ENCODE measurements at places on chromosomes 7 and 10.
A peak's percentile ranks its signal among the peaks of the same experiment; 100 is the strongest.

DNA sequence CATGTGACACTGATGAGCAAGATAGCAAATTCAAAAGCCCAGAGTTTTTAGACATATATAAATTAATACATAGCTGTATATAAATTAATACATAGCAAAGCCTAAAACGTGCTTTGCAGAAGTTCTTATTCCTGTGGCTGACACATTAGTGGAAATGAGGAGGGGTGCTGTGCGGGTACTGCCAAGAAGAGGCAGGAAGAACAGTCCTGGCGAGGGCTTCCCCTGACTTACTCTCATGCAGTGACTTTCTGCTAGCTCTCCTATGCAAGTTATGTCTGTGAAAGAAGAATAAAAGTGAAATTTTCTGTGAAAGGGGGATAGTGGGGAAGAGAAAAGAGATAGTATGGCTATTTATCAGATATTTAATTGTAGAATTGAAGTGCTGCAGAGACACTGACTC, 27.6 kb downstream of the TWIST1 start:
- no peak for DNase-seq

GRCh38 chr7:116305485-116306408, 95.4 kb downstream of the TES start:
- no peak for DNase-seq

DNA sequence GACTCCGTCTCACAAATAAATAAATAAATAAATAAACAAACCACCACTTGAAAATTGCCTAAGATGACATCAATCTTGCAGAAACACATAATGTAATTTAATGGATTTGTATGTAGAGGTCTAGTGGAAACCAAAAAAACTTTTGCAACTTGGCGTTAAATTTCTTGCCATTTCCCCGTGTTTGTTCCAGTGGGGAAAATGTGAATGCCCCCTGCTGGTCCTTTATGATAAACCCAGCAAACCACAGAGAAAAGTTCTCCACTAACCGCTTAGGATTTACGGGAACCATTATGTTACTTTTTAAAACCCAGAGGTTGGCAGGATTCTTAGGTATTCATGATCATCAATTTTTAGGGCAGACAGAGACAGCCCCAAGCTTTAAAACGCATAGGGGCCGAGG, 32.5 kb downstream of the LAMB4 start:
- DNase-seq: no peak

- DNase-seq: no peak
These were observed 38.3 kb upstream of the TAC1 start for GRCh38 chr7:97693586-97693985.

- no peak for DNase-seq
These were observed 8.2 kb downstream of the AGFG2 start for GRCh38 chr7:100546926-100547800.

- DNase-seq: no peak
These were observed 262.6 kb downstream of the HGF start for GRCh38 chr7:81507221-81507620.

- no peak for DNase-seq
These were observed 3.0 kb downstream of the LRWD1 start for GRCh38 chr7:102467581-102468477.

DNA sequence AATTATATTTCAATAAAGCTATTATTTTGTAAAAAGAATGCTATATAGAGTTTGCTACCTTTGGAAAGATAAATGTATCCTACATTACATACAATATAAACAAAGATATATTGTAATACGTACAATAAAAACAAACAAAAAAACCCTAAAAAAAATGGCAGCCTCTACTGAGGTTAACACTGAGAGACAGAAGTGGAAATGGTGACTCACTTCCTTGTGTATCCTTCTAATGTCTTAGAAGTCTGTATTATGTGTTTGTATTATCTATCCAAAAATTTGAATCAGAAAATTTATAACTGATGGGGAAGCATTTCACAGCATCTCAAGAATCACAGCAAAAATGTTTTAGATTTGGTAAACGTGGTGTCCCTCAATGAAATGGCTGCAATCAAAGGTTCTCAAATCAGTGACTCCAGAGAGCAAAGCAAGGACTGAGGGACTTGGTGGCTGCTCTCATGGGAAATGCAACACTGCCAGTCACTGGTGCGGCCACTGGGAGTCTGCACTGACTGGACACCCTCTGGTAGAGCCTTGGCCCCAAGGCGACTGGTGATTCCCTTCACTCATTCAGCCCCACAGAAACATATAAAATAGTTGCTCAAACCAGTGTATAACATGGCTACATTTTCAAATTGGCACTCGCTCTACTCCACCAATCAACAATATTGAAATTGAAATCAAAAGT, 53.8 kb downstream of the PANK1 start:
- DNase-seq: no peak

GRCh38 chr10:133403784-133404183, 9.8 kb downstream of the MTG1 start:
- no peak for DNase-seq

DNA sequence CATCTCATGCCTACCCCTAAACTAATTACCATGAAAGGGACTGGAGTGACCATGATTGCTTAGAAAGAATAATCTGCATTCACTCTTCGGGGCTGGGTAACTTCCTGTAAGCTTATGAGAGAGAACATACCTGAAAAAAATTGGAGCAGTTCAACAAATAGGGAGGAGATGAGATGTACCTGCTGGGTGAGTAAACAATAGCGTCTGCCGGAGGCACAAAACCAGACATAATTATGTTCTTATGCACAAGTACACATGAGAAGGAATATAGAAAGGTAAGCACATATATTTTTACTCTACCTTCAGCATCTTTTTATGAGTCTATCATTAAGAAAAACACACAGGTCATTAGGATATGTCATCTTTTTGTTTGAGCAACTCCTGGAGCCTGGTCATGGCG, 224.6 kb upstream of the FERD3L start:
- no peak for DNase-seq

- no peak for DNase-seq
These were observed 2.4 kb downstream of the NKX2-3 start for GRCh38 chr10:99534939-99535763.

DNA sequence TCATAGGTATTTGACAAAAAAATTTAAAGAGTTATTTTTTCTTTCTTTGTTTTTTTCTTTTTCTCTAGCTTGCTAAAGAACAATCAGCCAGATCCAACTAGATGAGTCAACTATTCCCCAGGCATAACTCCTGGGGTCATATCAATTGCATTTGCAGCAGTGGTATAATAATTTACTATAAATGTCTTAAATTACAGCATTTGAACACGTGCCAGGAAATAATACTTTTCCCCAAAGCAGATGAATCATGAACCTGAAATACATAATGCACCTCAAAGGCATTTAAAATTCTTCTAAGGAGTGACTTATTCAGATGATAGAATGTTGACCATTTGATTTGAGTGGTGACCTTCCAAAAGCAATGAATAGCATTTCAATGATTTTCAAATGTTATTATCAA, 190.1 kb downstream of the LRRTM3 start:
- DNase-seq: no peak

GRCh38 chr10:60480865-60481563, 91.3 kb upstream of the ANK3 start:
- no peak for DNase-seq

GRCh38 chr10:69863580-69863979, 61.9 kb downstream of the COL13A1 start:
- DNase-seq: no peak

DNA sequence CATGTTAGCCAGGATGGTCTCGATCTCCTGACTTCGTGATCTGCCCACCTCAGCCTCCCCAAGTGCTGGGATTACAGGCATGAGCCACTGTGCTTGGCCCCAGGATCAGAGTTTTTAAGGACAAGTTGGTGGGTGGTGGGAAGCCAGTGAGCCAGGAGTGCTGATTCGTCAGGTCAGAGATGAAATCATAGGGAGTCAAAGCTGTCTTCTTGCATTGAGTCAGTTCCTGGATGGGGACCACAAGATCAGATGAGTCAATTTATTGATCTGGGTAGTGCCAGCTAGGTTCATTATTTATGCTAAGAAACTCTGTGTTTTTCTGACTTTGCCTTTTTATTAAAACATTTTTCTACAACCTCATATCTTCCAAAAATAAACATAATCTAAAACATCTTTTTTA, 423.8 kb downstream of the ARL4A start:
- no peak for DNase-seq

GRCh38 chr7:118224521-118224920, at the start of gene ANKRD7:
Gene ANKRD7, plus strand, starts transcription at chr7:118224704. Its CDS starts 127 bp downstream, at chr7:118224831.
- no peak for DNase-seq

- DNase-seq: no peak
These were observed 2.1 kb downstream of the ATP5MK start for GRCh38 chr10:103394180-103394579.

- no peak for DNase-seq
These were observed 15.4 kb downstream of the TECTB start for GRCh38 chr10:112298581-112298980.

- peak; percentile 38 for DNase-seq
These were observed 1.4 kb downstream of the MXI1 start for GRCh38 chr10:110208614-110209453.

DNA sequence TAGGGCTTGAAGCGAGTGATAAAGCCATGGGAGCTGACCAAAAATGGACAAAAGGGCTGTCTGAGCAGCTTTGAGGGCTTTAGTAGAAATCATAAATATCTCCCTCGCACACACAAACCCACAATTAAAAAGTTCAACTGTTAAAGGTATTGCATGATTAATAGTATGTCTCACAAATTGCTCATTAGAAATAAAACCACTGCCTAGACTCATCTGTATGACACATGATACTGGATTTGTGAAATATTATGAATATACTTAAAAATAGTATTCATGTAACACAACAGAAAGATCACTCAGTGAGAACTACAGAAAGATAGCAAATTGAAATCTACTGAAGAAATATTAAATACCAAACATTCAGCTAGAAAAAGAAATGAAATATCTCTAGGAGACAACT, 11.9 kb upstream of the PTPN12 start:
- no peak for DNase-seq

DNA sequence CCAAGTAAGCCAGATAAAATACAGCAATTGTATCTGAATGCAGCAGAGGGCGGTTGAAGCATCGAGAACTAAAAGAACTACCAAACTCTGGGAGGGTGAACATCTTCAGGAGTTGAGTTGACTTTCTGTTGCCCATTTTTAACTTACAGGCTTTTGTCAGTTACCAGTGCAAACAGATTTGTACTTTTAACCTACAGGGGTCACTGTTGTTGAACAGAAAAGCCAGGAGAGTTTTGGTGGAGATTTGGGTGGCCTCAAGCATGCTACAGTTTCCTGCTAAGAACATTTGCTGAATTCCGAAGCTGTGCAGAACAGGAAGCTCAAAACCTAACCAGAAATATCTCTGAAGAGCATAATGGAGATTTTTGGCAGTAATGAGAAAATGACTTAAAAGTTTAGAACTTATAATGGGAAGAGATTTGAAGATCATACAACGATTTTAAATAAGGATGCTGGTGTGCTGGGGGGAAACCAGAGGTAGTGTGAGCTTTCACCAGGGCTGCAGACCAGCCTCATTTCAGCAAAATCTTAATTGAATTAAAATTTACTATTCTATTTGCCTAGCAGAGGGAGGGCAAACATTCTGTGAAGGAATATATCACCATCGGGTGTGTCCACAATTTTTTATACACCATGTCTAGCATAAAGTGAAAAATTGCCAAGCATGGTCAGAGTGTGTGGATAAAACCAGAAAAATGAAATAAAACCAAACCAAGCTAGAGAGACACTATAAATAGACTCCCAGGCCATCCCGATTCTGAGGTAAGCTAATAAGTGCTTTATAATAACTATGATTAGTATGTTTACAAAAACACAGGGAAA, 208.6 kb upstream of the CCDC6 start:
- no peak for DNase-seq

GRCh38 chr7:93320887-93321286, 88.7 kb downstream of the VPS50 start:
- DNase-seq: no peak
